ENCODE measurements at places on chromosomes 11 and 22.
A peak's percentile ranks its signal among the peaks of the same experiment; 100 is the strongest.

- DNase-seq: no peak
Measured at GRCh38 chr11:120314861-120315260, 10.2 kb upstream of the TLCD5 start.

GRCh38 chr11:108516125-108516524, 17.9 kb upstream of the POGLUT3 start:
- no peak for DNase-seq

DNA sequence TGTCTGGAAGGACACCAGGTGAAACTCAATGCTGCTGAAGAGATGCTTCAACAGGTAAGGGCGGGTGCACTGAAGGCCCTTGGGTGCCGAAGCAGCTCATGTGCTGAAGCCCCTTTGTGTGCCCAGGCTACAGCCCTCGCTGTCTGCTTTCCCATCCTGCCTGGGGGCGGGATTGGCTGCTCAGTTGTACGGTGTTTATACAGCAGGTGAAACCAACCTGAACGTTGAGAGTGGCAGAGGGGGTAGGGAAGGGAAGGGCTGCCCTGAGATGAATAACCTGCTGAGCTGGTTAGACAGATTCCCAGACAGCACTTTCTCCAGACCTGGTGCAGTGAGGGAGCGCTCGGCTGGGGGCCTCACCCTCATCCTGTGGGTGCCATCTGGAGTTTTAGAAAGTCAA, 75.7 kb downstream of the CYB5R2 start:
- DNase-seq: no peak

- no peak for DNase-seq
Measured at GRCh38 chr11:32006799-32007388, 84.0 kb upstream of the RCN1 start.

GRCh38 chr11:45149483-45150056, 3.1 kb downstream of the PRDM11 start:
- no peak for DNase-seq

DNA sequence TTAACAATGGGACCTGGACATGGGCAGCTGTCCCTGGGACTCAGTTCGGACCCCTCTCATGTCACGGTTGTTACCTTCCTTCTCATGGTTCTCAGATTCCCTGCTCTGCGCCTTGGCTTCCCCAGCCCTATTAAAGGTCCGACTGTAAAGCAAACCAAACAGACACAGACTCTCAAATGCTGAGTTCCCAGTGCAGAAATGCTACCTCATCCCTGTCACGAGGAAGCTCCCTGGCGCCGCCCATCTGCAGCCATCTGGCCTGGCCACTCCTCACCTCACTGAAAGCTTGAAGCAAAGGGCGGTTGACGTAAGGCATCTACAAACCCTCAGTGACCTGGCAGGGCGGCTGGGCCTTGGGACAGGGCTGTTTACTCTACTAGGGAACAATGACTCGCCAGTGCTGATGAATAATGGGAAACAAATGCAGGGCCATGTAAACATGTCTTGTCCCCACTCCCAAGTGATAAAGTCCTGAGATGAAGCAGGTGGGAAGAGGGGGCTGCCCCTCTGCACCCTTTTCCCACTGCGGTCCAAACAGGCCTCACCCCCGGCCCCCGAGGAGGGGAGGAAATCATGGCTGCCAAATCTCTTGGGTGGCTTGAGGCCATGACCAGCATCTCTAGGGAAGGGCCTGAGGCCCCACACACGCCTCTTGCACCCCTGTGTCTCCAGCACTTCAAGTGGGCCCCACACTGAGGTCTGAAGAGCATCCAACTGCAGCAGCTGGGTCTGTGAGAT, 49.3 kb downstream of the SCUBE1 start:
- DNase-seq: no peak

GRCh38 chr22:23583836-23584235, 3.7 kb upstream of the IGLL1 start:
- DNase-seq: no peak

DNA sequence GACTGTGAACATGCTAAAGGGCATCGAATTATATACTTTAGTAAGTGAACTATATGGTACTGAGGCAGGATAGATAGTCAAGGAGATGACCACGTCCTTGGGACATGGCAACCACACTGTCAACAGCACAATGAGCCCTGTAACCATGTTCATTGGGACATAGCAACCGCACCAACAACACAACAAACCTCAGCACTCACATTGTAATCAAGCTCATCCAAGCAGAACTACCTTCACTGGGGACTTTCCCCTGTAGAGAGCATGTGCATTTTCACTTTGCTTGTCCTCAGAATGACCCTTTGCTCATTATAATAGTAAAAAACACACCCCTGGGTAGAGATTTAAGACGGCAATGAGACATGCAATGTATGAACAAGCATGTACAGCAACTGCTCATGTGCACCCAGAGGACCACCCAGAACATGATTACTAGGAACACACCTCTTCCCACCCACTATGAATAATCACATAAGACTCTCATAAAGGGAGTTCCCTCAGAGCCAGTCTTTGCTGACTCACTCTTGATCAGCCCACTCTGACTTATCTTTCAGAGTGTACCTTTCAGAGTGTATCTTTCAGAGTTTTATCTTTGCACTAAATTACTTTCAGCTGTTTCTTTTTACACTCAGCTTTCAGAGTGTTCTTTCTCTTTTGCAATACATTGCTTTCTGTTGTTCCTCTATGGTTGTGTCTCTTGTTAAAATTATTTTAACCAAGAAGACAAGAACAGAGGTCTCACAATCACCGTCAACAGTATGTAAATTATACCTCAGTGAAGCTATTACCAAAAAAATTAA, 4.1 kb upstream of the PLAAT2 start:
- peak; percentile 64 for DNase-seq

DNA sequence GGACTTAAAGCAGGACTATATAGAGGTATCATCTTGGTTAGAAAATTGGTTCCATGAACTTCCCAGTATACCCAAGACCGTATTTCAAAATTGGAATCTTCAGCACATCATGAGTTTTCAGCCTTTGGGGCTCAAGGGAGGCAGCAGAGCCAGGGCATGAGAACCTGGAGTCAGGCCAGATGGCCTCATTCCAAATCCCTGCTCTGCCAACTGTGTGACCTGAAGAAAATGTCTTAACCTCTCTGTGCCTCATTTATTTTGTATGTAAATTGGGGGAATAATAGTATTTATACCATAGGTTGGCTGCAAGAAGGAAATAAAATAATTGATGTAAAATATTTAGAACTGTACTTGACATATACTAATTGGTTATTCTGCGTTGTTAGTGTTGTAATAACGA, 987.6 kb downstream of the TBC1D22A start:
- DNase-seq: no peak

GRCh38 chr11:79066456-79067351, 374.1 kb downstream of the TENM4 start:
- DNase-seq: no peak

DNA sequence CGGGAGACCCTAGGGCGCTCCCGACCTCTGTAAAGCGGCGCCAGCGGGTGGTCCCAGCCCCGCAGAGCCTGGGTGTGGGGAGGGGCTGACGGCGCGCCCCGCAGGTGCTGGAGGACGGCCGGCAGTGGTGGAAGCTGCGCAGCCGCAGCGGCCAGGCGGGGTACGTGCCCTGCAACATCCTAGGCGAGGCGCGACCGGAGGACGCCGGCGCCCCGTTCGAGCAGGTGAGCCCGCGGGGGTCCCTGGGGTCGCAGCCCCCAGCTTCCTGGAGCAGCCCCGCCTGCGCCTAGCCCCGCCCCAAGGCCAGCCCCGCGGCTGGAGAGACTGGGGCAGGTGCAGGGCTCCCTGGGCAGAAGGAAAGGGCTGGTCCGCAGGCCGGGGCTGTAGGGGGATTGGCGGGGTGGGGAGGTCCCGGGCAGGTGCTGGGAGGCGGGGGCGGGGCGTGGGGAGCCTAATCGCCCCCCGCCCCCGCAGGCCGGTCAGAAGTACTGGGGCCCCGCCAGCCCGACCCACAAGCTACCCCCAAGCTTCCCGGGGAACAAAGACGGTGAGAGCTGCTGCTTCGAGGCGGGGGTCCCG, 19.7 kb downstream of the EPS8L2 start:
- no peak for DNase-seq

DNA sequence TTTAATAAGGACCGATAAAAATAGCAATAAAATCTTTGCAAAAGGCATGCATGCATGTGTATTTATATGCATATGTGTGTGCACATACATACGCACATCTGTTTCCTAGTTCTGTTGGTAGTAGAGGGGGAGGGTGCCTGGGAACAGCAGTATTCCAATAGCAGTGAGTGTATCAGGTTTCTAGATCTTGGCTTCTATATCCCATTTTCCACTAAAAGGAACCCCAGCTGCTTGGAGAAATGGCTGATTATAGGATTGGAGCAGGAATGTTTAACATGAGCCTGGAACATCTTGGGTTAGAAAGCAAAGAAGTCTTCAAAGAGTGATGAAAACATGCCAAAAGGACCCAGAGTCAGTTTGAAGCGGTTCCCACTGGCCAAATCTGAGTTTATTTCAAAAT, 21.0 kb downstream of the TNRC6B start:
- DNase-seq: no peak

- no peak for DNase-seq
Measured at GRCh38 chr11:122155765-122156527, 39.9 kb upstream of the BLID start.

DNA sequence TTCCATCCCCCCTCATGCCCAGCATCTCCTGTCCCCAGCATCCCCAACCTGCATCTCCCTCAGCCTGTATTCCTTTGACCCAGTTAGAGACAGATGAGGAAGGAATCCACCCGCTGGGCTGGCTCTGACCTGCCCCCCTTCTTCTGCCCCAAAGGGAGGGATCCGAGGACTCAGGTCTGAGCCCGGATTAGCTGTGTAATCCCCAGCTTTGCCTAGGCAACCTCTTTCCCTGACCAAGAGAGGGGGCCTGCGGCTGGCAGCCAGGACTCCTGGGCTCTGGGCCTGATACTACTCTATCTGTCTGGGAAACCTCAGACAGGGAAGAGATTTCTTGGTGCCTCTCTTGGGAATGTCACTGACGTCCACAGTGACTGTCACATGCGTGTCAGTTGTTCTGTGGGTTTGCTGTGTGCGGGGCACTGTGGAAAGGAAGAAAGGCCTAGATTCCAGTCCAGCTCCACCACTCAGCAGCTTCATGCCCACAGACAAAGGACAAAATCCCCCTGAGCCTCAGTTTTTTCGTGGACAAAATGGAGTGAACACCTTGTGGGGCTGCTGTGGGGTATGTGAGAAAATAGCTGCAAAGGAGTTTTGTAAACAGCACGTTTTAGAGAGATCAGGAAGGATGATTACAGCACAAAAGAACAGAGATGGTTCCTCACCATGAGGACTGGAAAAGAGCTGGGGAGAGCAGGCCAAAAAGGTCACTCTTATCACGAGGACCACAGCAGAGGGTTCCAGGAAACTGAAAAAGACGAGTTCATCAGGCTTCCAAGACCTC, 1.3 kb upstream of the NDUFV1 start:
- no peak for DNase-seq

- no peak for DNase-seq
Measured at GRCh38 chr11:10567446-10567845, 1.0 kb downstream of the LYVE1 start.

- no peak for DNase-seq
Measured at GRCh38 chr22:21593406-21594232, 26.1 kb downstream of the UBE2L3 start.

- DNase-seq: no peak
Measured at GRCh38 chr11:49208006-49208721, at the start of gene FOLH1. TSS of gene FOLH1 (minus strand) at chr11:49208602. CDS start at chr11:49208409, 193 bp downstream.

DNA sequence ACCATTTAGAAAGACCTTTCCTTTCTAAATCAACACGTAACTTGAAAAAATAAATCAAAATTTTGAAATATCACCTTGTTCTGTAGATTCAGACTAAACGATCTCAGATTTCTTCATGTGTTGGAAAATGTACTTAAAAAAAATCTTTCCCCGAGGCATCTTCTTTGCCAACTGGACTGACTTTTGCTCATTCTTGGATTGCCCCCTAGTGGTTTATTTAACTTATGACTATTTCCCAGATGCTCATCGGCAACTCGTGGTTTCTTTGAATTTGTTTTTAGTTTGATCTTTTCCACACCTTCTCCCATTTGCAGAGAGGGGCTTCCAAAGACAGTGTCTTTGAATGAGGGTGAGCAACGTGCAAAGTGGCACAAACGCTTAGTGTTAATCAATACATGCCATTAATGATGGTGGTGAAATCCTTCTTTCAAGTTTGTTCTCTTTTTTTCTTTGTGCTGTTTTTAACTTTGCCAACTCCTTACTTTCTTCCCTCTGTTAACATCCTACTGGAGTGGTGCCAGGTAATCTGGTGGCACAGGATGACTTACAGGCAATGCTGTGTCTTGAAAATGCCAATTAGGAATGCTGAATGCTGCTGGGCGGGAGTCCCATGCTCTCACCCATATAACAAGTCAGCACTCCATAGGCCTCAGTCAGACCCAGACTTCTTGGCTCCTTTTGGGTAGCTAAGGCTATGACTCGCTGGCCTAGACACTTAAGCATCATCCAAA, 18.3 kb downstream of the PRSS23 start:
- DNase-seq: no peak

DNA sequence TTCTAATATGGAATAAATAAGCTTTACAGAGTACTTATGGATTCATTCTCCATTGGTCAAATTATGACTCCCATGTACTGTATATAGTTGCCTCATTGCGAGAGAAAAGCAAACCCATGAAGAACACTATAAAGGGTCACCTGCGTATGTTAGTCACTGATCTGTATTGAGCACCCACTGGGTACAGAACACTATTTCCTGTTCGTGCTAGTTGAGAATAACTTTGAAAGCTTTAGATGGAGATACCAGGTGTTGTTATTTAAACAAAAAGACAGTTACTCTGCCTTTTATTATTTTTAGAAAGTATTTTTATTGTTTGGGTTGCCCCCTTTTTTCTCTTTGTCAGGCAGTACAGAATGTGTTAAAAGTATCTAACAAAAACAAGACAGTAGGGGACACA, 79.9 kb downstream of the DEUP1 start:
- DNase-seq: no peak

DNA sequence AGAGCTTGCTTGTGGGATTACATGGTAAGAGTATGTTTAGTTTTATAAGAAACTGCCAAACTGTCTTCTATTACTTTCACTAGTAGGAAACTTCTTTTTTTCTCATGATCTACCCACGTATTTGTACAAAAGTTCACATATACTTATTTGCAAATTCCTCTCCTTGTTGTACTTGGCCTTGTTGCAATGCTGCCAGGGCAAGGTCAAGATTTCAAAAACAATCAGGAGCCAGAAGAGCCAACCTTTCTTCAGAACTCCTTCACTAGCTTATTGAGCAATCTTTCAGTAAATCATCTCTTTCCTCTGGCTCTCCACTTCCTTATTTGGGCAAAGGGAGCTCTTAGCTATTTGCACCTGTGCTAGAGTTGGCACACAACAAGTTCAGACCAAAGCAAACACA, 9.7 kb downstream of the SRSF8 start:
- no peak for DNase-seq

- DNase-seq: no peak
Measured at GRCh38 chr11:6269994-6270393, 10.4 kb downstream of the CCKBR start.

DNA sequence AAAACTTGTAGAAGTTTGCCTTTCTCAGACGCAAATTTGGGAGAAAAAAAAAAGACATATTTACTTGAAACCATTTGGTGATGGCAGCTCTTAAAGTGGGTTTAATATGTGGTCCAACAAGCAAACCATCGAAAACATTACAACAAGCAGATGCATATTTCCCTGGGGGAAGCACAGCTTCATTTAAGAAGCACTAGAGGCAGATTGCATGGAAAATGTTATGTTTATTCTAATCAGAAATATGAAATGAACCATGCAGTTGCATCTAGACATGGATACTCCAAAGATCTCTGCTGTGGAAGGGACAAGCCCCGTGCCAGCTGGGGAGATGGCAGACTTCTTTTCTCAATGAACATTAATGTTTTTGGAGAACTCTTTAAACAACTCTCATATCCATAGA, 57.4 kb upstream of the PARVA start:
- DNase-seq: no peak

Data from T-helper 17 cell (primary cell).